ENCODE measurements at places on chromosomes 16 and 17. TPM values are rescaled to one million over a fixed set of nuclear protein-coding genes. Genes with fewer than 3 reads are reported as not detected.

DNA sequence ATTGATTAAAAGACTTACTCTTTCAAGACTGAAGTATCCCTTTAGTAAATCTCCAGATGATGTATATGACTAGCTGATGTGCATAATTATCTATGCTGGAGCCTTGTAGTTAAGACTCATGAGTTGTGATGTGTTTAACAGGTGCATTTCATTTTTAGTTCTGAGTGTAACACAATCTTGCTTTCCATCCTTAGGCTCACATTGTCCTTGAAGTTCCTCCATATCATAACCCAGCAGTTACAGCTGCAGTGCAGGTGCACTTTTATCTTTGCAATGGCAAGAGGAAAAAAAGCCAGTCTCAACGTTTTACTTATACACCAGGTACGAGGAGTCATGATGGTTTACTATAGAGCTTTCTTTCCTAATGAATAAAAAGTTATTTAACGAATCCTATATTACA, 52.9 kb downstream of the ESRP2 start:
- no peak for DNase-seq

DNA sequence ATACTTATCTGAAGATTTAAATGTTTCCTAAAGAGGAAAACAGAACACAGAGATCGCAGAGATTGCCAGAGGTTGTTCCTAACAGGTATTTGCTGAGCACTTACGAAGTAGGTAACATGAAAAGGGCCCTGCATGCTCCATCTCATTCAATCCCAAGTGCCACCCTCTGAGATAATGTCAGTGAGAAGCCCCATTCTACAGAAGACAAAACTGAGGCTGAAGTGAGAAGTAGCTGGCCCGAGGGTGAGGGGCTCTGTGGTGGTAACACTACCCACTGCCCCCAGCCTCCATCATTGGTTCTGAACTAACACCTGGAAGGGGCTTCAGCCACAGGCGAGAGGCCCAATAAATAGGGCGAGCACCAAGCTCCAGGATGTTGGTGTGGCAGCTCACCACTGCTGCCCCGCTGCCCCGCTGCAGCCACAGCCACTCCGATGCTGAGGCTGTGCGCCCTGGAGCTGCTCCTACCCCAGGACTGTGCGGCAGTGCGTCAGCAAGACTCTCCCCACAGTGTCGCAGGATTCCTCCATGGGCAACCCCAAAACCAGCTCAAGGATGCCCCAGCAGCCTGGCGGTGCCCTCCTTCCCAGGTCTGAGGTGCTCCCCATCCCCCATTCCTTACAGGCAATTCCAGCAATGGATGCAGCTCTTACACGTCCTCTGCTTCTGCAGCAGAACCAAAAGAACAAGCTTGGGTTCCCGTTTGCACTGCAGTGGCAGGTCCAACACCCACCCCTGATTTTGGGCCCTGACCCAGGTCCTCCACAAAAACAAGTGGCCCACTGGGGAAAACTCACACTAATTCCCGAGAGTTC, 10.3 kb downstream of the FLCN start:
- DNase-seq: no peak

DNA sequence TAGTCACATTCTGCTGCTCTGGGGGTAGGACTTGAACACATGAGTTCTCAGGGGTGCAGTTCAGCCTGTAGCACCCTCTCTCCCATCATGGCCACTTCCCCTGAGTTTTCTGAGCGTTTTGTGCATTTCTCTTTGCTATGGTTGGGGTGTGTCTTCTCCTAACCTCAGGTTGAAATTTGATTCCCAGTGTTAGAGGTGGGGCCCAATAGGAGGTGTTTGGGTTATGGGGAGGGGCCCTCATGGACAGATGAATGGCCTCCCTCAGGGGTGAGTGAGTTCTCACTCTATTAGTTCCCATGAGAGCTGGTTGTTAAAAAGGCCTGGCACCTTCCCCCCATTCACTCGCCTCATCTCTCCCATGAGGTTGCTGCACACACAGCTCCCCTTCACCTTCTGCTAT, 101.1 kb downstream of the FOXL1 start:
- no peak for DNase-seq

GRCh38 chr17:39667262-39667944, 850 bp upstream of the PNMT start:
- no peak for DNase-seq

DNA sequence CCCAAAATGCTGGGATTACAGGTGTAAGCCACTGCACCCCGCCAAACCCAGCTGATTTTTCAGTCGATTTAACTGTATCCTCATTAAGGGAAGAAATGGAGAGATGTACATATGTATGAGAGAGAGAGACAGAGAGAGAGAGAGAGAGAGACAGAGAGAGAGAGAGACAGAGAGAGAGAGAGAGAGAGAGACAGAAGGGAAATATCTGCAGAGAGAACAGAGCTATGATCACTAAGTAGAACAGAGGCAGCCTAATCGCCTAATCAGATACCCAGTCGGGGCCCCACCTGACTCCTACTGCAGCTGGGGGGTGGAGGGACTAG, 70.0 kb downstream of the RBBP6 start:
- no peak for DNase-seq

DNA sequence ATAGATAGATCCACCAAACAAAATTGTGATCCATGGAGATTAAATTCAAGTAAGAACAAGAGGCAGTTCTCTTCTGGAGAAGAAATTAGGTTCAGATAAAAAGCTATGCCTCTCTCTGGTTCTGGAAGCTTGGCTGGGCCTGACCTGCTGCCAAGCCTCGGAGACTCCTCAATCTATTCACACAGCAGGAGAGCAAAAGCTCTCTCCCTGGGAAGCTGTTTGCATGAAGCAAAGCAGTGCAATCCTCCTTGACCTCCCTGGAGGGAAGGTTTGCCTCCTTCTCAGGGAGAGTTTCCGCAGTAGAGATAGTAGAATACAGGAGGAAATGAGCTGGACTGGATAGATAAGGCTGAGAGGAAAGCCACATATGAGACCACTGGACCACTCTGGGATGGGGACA, 78.1 kb upstream of the GNAO1 start:
- DNase-seq: no peak

DNA sequence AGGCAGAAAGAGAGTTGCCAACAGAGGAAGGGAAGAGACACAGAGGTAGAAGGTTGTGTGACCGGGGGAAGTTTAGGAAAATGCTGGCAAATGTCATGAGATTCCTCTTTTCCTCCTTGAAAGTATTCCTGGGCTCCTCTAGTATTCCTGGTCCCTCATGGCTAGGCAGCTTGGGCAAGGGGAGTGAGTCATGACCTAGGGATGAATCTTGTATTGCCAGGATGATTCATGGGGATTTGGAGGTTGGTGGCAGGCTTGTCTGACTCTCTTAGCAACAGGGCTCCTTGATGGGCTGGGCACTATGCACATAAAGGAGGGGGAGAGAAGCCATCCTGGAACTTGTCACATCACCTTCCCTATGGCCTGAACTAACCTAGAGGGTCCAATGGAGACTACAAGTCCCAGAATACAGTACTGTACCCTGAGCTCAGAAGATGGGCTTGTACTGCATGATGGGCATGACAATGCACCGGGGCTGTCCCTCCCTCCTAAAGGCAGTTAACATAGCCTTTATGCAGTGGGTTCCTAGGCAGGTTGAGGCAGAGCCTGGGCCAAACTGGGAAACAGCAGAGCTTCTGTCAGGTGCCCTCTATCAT, 2.1 kb upstream of the SEZ6 start:
- no peak for DNase-seq

DNA sequence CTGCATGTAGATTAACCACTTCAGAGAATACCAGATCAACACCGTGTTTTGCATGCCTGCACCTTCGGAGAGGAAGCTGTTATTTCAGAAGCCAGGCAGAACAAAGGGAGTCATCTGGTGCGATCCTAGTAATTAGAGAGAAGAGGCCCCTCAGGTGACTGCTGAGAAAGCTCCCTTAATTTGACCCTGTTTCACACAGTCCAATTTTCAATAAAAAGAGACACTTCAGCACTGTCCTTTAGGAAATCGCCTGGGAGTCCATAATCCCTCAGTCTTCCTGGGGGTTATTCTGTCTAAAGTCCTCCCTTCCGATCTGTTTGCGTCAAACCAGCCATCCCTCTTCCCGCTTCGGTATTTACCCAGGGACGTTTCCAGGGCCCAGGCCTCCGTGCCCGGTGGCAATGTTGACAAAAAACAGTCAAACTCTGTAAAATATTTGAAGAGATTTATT, 23.4 kb upstream of the TNRC6C start:
- DNase-seq: no peak

- DNase-seq: no peak
Observed at GRCh38 chr17:58207451-58207850, 11.6 kb downstream of the MKS1 start.

DNA sequence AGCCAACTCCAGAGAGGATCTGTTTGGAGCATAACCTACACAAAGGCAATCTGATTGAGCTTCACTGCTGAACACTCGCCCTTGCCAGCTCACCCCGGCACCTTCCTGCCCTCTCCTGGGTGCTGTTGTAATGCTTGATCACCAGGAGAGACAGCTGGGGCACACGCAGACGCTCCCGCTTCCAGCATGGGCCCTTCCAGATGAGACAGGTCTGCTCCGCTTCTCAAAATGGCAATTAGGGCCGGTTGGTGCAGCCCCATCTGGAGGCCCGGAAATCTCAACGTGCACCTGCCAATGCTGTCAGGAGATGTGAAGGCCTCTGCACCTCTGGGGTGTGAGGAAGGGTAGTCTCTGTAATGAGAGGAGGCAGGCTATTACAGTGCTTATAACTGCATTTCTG, 206.1 kb downstream of the ABCC12 start:
- DNase-seq: no peak

GRCh38 chr17:42246515-42246914, 29.7 kb downstream of the STAT5B start:
- DNase-seq: no peak

DNA sequence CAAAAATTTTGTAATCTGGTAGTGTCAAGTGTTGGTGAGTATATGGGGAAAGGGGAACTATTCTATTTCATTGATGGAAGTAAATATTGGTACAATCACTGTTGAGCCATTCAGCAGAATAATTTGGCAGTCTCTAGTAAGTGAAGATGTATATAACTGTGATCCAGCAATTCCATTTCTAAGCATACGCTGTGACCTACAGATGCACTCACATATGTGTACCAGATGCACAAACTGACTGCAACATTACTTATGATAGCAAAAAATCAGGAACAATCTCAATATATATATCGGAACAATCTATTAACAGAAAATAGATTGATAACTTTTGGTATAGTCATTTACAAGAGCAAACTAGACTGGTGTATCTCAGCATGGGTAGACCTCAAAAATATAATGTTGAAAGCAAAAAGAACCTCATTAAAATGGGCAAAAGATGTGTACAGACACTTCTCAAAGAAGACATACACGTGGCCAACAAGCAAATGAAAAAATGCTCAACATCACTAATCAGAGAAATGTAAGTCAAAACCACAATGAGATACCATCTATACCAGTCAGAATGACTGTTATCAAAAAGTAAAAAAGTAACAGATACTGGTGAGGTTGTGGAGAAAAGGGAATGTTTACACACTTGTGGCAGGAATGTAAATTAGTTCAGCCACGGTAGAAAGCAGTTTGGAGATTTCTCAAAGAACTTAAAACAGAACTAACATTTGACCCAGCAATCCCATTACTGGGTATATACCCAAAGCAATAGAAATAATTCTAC, 20.7 kb downstream of the ADAP2 start:
- no peak for DNase-seq

GRCh38 chr17:47690121-47690520, 3.8 kb upstream of the TBKBP1 start:
- DNase-seq: no peak

GRCh38 chr17:1643293-1643998, 2.1 kb downstream of the SCARF1 start:
- peak; percentile 77 for DNase-seq

The DOC2B gene
- not detected for total RNA-seq

The CACNG1 gene
- total RNA-seq: not detected

The ZNF469 gene
- total RNA-seq: not detected

The CCL7 gene
- total RNA-seq: not detected

The PDIA2 gene
- not detected for total RNA-seq

The MT3 gene
- total RNA-seq: not detected

All from OCI-LY7 (cell line).